ENCODE measurements at places on chromosomes 5 and 9.

GRCh38 chr5:151663617-151664293, 23.0 kb downstream of the SPARC start:
- DNase-seq, result peak; percentile 16

- DNase-seq, result peak; percentile 87
Measured at GRCh38 chr9:74887041-74887980, at the start of gene TRPM6. Gene TRPM6 (minus strand): TSS chr9:74887921. CDS start chr9:74887856, 65 bp downstream.

- DNase-seq, result no peak
Measured at GRCh38 chr9:94611638-94612068, 18.0 kb upstream of the FBP2 start.

DNA sequence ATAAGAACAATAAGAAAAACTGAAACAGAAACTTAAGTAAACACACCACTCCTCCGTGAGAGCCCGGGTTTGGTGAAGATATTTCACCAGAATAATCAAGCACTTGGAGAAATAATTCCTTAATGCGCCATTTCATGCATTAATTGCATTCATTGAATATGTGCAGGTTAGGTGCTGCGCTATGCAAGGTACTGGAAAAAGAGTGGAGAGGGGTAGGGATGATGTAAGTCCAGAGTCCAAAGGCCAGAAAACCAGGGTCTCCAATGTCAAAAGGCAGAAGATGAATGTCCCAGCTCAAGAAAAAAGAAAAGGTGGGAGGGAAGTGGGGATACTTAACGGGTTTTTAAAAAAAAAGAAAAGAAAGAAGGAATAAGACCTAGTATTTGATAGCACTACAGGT, 669 bp upstream of the ZFP37 start:
- peak; percentile 29 for DNase-seq

DNA sequence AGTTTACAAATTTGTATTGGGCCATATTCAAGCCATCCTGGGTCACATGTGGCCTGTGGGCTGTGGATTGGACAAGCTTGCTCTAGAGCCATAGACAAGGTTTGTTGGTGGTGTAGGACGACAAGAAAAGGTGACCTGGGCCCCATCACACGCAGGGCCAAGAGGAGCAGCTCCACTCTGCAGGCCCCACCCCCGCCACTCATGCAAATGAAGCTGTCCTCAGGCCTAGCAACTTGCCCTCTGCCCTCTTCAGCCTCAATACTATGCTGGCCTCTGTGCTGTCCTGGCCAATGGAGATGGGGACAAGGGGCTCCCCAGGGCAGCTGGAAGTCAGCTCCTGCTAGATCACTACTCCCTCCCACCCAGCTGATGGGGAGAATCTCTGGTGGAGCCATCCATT, 55.2 kb upstream of the TMEM252 start:
- DNase-seq, result no peak

DNA sequence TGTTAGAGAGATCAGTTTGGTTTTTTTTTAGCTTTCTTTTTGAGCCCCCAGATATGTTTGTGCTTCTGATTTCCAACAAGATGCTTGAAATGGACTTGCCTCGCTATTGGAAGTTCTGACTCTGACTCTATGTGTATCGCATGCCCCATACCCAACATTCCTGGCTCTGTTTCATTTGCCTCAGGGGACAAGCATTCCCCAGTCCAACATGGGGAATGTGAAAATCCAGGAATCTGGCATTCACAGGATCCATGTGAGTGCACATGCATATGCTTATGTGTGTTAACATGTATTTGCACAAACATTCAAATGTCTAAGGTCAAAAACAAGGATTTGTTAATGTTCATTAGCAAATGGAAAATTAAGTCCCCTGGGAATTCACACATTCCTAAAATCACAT, 233.9 kb downstream of the TLR4 start:
- no peak for DNase-seq

- DNase-seq, result no peak
Measured at GRCh38 chr5:1007681-1008450, 736 bp upstream of the NKD2 start.

Data from DMS53 (cell line).